ENCODE measurements at places on chromosomes 12 and 14.

GRCh38 chr12:94806617-94807016, 156.3 kb upstream of the TMCC3 start:
- no peak for DNase-seq

DNA sequence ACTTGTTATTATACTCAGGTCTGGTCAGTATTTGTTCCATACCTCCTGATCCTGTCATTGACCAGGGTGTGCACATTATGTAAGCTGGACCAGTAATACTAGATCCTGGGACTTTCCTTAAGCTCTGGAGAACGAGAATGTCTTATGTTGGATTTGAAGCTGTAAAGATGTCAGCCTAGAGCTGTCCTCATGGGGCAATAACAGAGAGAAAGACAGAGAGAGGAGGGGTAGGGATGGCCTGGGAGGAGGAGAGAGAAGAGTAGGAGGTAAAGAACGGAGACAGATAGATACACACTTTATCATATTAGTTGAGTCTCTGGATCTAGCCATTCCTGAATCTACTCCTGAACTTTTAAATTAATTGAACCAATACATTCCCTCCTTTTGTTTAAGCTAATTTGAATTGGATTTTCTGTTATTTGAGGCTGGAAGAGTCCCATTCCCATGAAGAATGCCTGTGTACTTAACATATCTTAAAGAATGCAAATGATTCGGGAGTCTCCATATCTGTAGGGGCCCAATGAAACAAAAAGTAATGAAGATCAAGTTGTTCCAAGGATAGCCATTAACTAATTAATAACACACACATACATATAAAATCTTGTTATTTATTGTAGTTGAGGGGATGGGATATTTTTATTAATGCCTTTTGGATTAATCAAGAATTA, 55.9 kb downstream of the PLEKHA5 start:
- no peak for DNase-seq

DNA sequence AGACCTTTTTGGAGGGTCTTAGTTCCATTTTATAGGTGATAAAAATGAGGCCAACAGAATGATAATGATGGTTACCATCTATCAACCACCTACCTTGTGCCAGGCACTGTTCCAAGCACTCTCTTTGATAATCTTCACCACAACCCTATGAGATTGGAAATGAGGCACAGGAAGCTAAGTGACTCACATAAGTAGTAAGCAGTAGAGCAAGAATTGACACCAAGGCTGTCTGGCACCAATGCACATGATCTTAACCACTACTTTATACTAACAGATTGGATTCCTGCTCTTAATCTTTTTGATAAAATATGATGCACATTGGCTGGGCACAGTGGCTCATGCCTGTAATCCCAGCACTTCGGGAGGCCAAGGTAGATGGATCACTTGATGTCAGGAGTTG, 91.4 kb downstream of the DRAM1 start:
- DNase-seq: no peak

DNA sequence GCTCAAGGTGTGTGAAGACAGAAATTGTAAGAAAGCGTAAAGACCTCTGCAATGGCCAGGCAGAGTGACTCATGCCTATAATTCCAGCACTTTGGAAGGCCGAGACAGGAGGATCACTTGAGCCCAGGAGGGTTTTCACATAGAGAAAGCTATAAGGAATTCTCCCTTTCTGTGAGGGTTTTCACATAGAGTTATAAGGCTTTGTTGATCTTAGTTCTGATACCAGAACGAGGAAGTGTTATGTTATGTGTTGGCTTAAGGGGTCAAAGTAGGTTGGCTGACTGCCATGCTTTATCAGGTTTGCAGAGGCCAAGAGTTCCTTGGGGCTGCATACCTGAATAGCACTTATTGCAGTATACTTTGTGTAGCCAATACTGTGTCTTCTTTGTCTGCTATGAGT, 139.1 kb downstream of the ERC1 start:
- no peak for DNase-seq

- DNase-seq: no peak
These were observed 188.7 kb downstream of the PRKD1 start for GRCh38 chr14:29738950-29739349.

DNA sequence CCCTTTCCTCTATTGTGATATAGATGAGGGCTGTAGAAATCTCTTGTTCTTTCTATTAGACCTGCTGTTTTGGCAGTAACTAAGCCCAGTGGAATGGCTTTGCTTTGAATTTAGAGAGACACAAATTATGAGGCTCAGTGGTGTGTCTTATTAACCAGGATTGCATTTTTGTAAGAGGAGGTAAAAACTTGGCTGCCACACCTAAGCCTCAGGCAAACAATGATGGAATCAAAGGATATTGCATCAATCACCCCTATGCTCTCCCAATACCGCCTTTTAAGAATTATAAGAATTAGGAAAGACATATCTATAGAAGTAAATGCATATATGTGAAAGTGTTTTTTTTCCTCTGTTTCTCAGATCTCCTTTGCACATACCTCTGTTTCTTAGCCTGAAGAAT, 63.3 kb downstream of the ACSS3 start:
- no peak for DNase-seq

GRCh38 chr12:72546106-72546505, 273.9 kb downstream of the TRHDE start:
- DNase-seq: no peak

GRCh38 chr14:30873308-30874119, 845 bp upstream of the COCH start:
- no peak for DNase-seq

DNA sequence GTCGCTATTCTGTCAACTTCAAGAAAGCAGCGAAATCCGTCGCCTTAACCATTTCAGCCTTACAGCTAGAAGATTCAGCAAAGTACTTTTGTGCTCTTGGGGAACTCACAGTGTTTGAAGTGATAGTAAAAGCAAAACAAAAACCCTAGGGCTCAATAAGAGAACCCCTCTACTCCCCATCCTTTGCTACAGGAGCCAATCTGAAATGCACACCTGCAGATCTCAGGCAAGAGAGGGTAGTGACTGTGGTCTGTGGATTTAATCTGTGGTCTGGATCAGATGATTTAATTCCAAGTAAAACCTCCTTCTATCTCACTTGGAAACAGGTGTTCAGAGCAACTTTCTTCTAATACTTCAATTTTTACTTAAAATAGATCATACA, 422.9 kb upstream of the OR4E1 start:
- no peak for DNase-seq

GRCh38 chr14:35362911-35363374, 41.6 kb downstream of the NFKBIA start:
- no peak for DNase-seq

Data from activated CD8-positive, alpha-beta memory T cell treated with anti-CD3 and anti-CD28 coated beads, Interleukin-2, amount 50 U/mL, for 4 hours (primary cell).